Activated CD8-positive, alpha-beta memory T cell treated with anti-CD3 and anti-CD28 coated beads for 1 hour (primary cell): ENCODE measurements at places on chromosomes 3 and 15.

DNA sequence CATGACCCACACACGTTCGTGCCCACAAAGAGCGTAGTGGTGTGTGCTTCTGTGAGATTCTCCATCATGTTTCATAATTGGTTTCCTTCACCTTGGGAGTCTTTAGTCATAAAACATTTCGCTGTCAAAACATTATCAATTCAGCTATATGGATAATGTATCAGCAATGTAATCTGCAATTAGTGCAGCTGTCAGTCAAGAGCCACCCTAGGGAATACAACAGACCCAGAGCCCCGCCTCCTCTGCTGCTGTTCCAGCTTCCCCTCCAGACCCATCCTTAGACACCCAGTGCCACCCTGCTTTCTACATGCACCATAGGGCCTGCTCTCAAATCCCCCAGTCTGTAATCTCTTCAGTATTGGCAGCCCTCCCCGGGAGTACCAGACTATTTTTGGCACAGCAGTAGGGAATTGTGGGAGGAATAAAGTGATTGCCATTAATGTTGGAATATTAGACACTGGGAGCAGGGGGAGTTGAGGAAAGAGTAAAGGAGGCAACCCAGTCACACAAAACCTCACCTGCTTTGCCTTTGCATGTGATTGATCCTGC, 31.5 kb upstream of the C3orf80 start:
- DNase-seq = no peak

GRCh38 chr3:81951636-81952035, 190.2 kb upstream of the GBE1 start:
- no peak for DNase-seq

DNA sequence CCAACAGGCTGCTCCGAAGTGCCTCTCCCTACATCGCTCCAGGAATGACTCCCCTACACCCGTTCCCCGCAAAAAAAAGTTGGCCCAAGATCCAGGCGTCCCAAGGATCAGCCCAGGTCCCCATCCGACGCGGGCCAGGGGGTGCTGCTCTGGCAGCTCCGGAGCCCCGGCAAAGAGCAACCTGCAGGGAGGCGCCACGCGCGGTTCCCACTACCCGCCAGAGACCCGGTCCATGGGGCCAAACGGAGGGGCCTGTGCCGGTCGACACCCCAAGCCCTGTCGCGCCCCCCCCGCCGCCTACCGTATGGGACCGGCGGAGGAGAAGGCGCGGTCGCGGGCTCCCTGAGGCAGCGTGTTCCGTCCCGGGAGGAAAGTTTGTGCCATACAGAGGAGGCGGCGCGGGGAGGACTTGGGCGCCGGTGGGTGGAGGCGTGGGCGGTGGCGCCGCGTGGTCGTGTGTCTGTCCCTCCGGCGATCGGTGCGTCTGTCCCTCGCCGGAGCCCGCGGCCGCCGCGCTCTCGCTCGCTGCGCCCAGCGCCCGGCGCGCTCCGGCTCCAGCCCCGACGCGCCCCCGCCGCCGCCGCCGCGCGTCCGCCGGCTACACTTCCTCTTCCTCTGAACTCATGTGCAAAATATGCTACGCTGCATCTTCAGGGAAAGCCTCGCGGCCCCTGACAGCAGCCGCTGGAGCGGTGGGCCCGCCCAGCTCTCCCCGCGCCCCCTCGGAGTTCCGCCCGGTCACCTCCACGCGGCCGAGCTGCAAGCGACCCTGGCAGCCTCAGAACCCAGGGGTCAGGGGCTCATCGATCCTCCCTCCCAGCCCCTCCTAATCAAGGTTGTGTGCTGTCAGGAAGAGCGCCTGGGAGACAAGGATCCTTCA, at the start of gene RFTN1:
Gene RFTN1 (minus strand): TSS at position 559 of the 880 bp plus-strand sequence. CDS start 19,830 bp downstream, outside the sequence.
- DNase-seq = peak; percentile 26

GRCh38 chr3:156859578-156859977, 33.4 kb downstream of the LEKR1 start:
- DNase-seq = no peak

DNA sequence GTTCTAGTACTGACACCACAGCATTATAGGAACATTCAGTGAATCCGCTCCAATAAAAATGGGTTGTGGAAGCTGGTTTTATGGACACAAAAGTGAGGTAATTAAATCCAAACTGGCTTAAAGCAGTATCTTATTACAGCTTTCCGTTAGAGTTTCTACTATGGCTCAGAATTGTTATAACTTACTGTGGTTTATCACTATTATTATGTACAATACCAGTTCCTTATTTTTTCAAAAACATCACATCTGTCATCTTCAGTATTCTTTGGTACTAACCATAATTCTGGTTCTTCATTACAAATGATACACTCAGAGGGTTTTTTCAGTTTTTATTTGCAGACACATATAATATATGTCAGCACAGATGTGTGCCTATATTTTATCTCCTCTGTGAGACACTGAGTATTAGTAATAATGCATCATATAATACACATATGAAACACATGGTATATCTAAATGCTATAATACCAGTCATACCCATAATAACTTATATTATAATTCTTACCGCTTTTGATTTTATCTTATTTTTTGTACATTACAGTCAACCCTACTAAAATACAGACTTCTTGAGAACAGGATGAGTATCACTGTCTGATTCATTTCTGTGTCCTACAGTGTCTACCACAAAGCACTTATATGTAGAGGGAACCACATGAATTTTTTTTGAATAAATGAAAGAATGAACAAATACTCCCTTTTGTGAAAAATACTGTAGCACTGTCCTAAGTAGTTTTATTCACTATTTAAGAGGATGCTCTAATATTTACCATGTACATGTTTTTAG, 39.0 kb downstream of the CMSS1 start:
- no peak for DNase-seq

DNA sequence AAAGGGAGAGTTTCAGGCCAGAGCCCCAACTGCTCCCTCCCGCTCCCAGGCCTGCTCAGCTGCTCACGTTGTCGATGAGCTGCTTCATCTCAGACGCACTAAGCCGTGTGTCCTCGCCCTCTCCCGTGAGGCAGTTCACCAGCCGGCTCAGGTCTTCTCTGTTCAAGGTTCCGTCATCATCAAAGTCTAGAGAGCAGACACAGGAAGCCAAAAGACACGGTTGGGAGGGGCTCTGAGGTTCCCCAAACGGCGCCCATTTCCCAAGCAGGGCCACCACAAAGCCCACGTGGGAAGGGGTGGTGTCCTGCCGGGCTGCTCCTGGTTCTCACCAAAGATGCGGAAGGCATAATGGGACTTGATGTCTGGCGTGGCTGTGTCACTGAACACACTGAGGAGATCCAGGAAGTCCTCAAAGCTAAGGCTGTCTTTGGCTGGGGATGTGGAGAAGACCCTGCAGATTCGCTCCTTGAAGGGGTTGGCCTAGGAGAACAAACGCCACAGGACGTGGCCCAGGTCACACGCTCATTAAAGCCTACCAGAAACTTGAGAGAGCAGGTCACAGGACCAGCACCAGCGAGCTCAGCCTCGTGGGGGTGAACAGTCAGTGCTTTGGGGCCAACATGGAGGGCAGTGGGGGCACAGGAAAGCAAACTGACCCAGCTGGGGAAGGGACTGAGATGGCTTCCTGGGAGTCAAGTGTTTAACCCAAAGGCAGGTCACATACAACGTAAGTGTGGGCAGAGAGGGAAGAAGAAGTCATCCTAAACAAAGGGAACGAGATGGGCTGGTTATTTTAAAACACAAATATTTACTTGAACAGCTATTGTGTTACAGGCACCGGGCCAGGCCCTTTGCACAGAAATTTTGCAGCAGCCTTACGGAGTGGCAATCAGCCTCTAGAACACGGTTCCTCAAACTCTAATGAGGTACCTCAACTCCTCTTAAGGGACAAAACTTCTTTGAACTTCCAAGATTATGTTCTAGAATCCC, 2.4 kb downstream of the CIB1 start:
- DNase-seq = peak; percentile 60

- DNase-seq = no peak
Measured at GRCh38 chr15:66595931-66596545, 30.2 kb upstream of the LCTL start.

GRCh38 chr3:178485756-178486155, 50.5 kb upstream of the KCNMB2 start:
- DNase-seq = no peak
